Astrocyte (in vitro differentiated cells and primary cell): ENCODE measurements at places on chromosomes 11 and 22.

- H3K27ac ChIP-seq, result no peak overlapping the region
- H3K4me3 ChIP-seq, result no peak overlapping the region
- H3K4me1 ChIP-seq, result no peaks in the 10 kb centered on the region
- no peak for DNase-seq
Observed at GRCh38 chr22:16609548-16610261, 17.1 kb upstream of the CCT8L2 start.

- H3K4me1 ChIP-seq, result no peaks in the 10 kb centered on the region
- no peaks in the 10 kb centered on the region for H3K27me3 ChIP-seq
- peaks cover 72% of the 10 kb centered on the region for H3K36me3 ChIP-seq
- no peak overlapping the region for H3K4me3 ChIP-seq
- H3K27ac ChIP-seq, result no peak overlapping the region
- peak; percentile 43 for DNase-seq
Observed at GRCh38 chr11:47724041-47724729, 9.0 kb upstream of the AGBL2 start.

GRCh38 chr22:45164270-45165088 lies 754 bp downstream of the NUP50 start:
- peak overlapping the region; percentile 90 for H3K4me3 ChIP-seq
- H3K4me1 ChIP-seq, result peaks cover 22% of the 10 kb centered on the region
- H3K36me3 ChIP-seq, result peaks cover 14% of the 10 kb centered on the region
- DNase-seq, result peak; percentile 17

GRCh38 chr11:2835296-2835695 lies 50.3 kb downstream of the CDKN1C start:
- H3K27me3 ChIP-seq, result no peaks in the 10 kb centered on the region
- no peaks in the 10 kb centered on the region for H3K4me1 ChIP-seq
- H3K4me3 ChIP-seq, result no peak overlapping the region
- no peak overlapping the region for H3K27ac ChIP-seq
- DNase-seq, result peak; percentile 58

GRCh38 chr22:22914726-22915669 lies 27.4 kb downstream of the IGLL5 start:
- H3K36me3 ChIP-seq, result no peaks in the 10 kb centered on the region
- H3K4me1 ChIP-seq, result no peaks in the 10 kb centered on the region
- DNase-seq, result no peak

DNA sequence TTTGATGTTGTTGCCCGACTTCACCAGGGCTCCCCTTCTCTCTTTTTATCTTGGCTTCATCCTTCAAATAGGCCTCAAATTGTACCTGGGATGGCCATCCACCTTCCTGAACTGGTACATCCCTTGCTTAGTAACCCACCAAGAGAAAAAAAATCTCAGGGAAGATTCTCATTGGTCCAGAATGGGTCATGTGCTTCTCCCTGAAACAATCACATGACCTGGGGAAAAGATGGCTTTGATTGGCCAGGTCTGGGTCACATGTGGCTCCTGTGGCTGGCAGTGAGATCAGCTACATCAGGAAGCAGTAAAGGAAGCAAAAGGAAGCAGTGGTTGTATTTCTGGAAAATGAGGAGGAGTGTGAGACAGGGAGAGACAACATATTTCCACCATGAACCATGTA lies 540.2 kb downstream of the MIAT start:
- H3K4me3 ChIP-seq, result no peak overlapping the region
- no peak for DNase-seq
- no peaks in the 10 kb centered on the region for H3K36me3 ChIP-seq
- no peaks in the 10 kb centered on the region for H3K27me3 ChIP-seq
- H3K27ac ChIP-seq, result no peak overlapping the region

- H3K4me1 ChIP-seq, result peaks cover 4% of the 10 kb centered on the region
- no peaks in the 10 kb centered on the region for H3K27me3 ChIP-seq
- no peak overlapping the region for H3K4me3 ChIP-seq
Observed at GRCh38 chr22:38141217-38141973, 30.9 kb upstream of the BAIAP2L2 start.

GRCh38 chr11:57230791-57231538 lies 6.1 kb downstream of the APLNR start:
- no peaks in the 10 kb centered on the region for H3K4me1 ChIP-seq
- H3K27ac ChIP-seq, result no peak overlapping the region
- DNase-seq, result no peak
- H3K4me3 ChIP-seq, result no peak overlapping the region

DNA sequence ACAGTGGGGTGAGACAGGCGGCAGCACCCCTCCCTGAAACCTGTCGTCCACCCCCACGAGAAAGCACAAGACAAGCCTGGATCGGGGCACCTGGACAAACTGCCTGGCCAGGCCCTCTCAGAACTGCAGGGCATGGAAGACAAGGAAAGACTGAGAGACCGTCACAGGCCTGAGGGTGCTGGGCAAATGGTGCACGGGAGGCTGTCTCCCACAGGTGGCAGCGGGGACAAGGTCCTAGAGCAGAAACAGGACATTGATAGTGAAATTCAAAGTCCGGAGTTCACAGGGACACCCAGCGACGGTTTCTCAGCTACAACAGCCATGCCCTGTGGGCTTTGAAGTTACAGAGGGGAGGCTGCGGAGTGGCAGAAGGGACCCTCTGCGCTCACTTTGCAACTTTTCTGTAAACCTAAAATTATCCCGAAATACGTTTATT lies 20.6 kb downstream of the DRD4 start:
- no peak overlapping the region for H3K27ac ChIP-seq
- DNase-seq, result no peak
- no peaks in the 10 kb centered on the region for H3K27me3 ChIP-seq
- no peaks in the 10 kb centered on the region for H3K36me3 ChIP-seq
- no peak overlapping the region for H3K4me3 ChIP-seq

DNA sequence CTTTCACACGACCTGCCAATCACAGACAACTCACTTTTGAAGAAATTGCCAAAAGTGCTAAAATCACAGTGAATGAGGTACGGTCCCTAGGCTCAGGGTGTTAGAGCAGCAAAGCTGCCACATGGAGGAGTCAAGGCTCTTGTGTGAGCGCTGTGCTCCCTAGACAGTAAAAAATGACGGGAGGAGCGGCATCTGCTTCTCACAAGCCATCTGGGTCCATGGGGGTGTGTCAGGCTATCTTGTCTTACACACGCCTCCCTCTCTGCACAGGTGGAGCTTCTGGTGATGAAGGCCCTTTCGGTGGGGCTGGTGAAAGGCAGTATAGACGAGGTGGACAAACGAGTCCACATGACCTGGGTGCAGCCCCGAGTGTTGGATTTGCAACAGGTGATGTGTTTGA lies 14.8 kb downstream of the PSMD13 start:
- no peaks in the 10 kb centered on the region for H3K4me1 ChIP-seq
- no peak overlapping the region for H3K4me3 ChIP-seq
- no peaks in the 10 kb centered on the region for H3K27me3 ChIP-seq

GRCh38 chr22:40718250-40719204 lies 39.2 kb downstream of the MCHR1 start:
- H3K36me3 ChIP-seq, result no peaks in the 10 kb centered on the region
- no peak for DNase-seq
- no peak overlapping the region for H3K4me3 ChIP-seq
- peaks cover 19% of the 10 kb centered on the region for H3K4me1 ChIP-seq
- peaks cover 18% of the 10 kb centered on the region for H3K27me3 ChIP-seq

DNA sequence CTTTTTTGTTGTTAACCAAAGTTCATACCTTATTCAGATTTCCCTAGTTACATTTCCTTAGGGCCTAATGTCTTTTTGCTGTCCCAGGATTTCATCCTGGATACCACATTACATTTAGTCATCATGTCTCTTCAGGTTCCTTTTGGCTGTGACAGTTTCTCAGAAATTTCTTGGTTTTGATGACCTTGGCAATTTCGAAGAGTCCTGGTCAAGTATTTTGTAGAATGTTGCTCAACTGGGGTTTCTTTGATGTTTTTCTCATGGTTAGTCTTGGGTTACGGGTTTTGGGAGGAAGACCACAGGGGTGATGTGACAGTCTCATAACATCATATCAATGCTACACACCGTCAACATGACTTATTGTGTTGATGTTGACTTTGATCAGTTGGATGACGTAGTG lies 39.8 kb upstream of the FDX1 start:
- DNase-seq, result no peak
- H3K36me3 ChIP-seq, result no peaks in the 10 kb centered on the region
- H3K27me3 ChIP-seq, result no peaks in the 10 kb centered on the region
- H3K4me1 ChIP-seq, result no peaks in the 10 kb centered on the region
- no peak overlapping the region for H3K27ac ChIP-seq

- peaks cover 37% of the 10 kb centered on the region for H3K4me1 ChIP-seq
- H3K36me3 ChIP-seq, result no peaks in the 10 kb centered on the region
- no peaks in the 10 kb centered on the region for H3K27me3 ChIP-seq
- no peak overlapping the region for H3K27ac ChIP-seq
Observed at GRCh38 chr22:46750863-46751443, 11.5 kb upstream of the TBC1D22A start.

- H3K4me3 ChIP-seq, result no peak overlapping the region
- no peaks in the 10 kb centered on the region for H3K4me1 ChIP-seq
- no peaks in the 10 kb centered on the region for H3K27me3 ChIP-seq
- no peak overlapping the region for H3K27ac ChIP-seq
- no peak for DNase-seq
Observed at GRCh38 chr22:47411006-47411405, 648.6 kb downstream of the TBC1D22A start.

GRCh38 chr11:10387206-10388083 lies 67.6 kb upstream of the AMPD3 start:
- DNase-seq, result peak; percentile 93
- no peaks in the 10 kb centered on the region for H3K36me3 ChIP-seq
- peaks cover 19% of the 10 kb centered on the region for H3K4me1 ChIP-seq
- no peak overlapping the region for H3K27ac ChIP-seq
- H3K4me3 ChIP-seq, result no peak overlapping the region

- H3K4me3 ChIP-seq, result no peak overlapping the region
- no peak overlapping the region for H3K27ac ChIP-seq
- no peaks in the 10 kb centered on the region for H3K36me3 ChIP-seq
- peaks cover 5% of the 10 kb centered on the region for H3K4me1 ChIP-seq
Observed at GRCh38 chr11:69601011-69601975, 39.7 kb upstream of the CCND1 start.

- peak overlapping the region; percentile 46 for H3K27ac ChIP-seq
- peak; percentile 86 for DNase-seq
- H3K36me3 ChIP-seq, result peaks cover 33% of the 10 kb centered on the region
- H3K27me3 ChIP-seq, result no peaks in the 10 kb centered on the region
Observed at GRCh38 chr11:106091480-106092123, 14.1 kb downstream of the AASDHPPT start.

DNA sequence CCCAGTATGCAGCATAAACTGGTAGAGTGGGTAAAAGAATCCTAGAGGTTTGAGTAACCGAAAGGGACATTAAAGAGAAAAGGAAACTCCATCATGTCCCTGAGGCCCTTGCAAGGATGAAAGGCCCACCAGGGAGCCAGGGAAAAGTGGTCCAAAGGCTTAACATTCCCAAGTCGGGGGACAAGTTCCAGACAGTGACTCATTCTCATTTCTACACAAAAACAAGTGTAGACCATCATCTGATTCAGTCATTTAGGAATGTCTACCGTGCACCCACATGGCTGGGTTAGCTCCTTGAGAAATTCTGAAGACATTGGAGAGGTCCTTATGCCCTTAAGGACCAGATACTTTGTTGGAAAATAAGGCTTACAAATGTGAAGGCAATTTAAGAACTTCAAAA lies 4.8 kb upstream of the NOX4 start:
- H3K27ac ChIP-seq, result peak overlapping the region; percentile 85
- no peaks in the 10 kb centered on the region for H3K36me3 ChIP-seq
- H3K27me3 ChIP-seq, result no peaks in the 10 kb centered on the region
- DNase-seq, result peak; percentile 98
- H3K4me3 ChIP-seq, result no peak overlapping the region
- peaks cover 24% of the 10 kb centered on the region for H3K4me1 ChIP-seq

GRCh38 chr11:78190374-78190773 lies 1.7 kb downstream of the USP35 start:
- H3K27ac ChIP-seq, result no peak overlapping the region
- no peaks in the 10 kb centered on the region for H3K36me3 ChIP-seq
- H3K27me3 ChIP-seq, result no peaks in the 10 kb centered on the region
- peaks cover 37% of the 10 kb centered on the region for H3K4me1 ChIP-seq

DNA sequence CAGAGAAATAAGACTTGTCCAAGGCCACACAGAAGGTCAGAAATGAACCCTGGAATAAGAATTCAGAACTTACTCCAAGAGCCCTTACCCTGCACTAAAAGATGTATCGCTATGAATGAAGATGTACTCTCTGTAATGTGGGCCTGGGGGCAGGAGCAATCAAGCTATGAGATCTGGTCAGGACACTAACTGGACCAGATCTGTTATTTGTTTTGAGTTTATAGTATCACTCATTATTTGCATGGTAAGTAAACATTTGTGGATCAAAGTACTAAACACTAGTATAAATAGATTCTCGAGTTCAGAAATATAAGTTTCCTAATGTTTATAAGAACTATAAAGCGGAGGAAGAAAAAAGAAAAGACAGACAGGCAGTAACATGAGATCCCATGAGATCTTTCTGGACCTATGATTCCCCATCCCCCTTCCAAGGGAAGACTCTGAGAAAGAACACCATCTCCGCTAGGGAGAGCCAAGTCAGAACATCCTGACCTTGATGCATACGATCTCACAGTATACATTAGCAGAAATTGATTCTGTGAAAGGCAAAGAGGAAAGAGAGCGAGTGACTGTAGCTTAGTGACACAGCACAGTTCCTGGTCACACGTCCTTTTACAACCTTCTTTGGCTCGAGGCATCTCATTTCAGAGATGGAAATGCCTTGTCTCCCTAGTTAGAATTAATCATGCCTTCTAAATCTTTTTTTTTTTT lies 71.2 kb downstream of the USP35 start:
- H3K27me3 ChIP-seq, result no peaks in the 10 kb centered on the region
- H3K4me1 ChIP-seq, result peaks cover 8% of the 10 kb centered on the region
- no peaks in the 10 kb centered on the region for H3K36me3 ChIP-seq
- no peak overlapping the region for H3K27ac ChIP-seq
- no peak overlapping the region for H3K4me3 ChIP-seq

DNA sequence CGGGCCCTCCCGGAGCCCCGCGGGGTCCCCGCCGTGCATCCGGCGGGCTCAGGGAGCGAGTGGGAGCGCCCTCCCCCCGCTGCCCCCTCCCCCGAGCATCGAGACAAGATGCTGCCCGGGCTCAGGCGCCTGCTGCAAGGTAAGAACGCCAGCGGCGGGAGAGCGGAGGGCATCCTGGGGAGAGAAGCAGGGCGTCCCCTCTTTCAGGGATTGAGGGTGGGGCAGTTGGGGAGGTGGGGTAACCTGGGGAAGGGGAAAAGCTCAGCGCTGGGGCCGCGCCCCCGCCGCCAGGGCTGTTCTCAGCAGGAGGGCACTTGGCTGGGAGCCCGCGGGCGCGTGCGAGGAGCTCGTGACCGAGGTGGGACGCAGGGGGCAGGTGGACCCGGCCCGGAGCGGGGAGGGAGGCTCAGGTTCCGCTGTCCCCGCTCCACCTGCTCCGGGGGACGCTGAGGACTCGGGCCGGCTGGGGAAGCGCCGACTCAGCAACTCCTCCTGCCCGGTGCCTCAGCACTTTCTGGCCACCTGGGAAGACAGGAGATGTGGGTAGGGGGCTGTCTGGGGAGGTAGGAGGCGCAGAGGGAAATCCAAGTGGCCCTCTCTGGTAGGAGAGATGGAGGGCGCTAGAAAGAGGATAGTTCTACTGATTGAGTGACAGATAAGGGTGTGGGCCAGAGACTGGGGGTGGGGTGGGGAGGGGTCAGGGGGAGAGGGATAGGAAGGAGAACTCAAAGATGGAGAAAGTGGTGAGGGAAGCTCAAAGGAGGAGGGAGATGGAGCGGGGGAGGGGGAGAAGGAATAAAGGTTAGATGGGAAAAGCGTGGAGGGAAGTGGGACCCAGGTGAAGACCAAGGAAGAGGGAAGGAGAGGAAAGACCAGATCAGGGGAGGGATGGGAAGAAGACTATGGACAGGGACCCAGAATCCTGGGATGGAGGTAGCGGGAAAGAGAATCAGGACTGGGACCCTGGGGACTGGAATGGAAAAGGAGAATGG lies 726 bp downstream of the RTN4RL2 start:
- peaks cover 13% of the 10 kb centered on the region for H3K4me1 ChIP-seq
- H3K27me3 ChIP-seq, result peaks cover 47% of the 10 kb centered on the region
- no peak for DNase-seq
- H3K36me3 ChIP-seq, result no peaks in the 10 kb centered on the region
- H3K27ac ChIP-seq, result no peak overlapping the region
